Fibroblast of upper back skin (primary cell): ENCODE measurements at places on chromosomes 13 and 19.
A peak's percentile ranks its signal among the peaks of the same experiment; 100 is the strongest.

GRCh38 chr19:23436944-23437343 lies 41.7 kb upstream of the ZNF91 start:
- no peak for DNase-seq

- no peak for DNase-seq
These were observed 97.0 kb upstream of the ANKRD10 start for GRCh38 chr13:111011899-111012298.

GRCh38 chr19:50570997-50571396 lies 2.8 kb upstream of the LRRC4B start:
- no peak for DNase-seq

GRCh38 chr19:2186071-2186846 lies 22.5 kb downstream of the DOT1L start:
- peak; percentile 99 for DNase-seq

- peak; percentile 50 for DNase-seq
These were observed 55.4 kb downstream of the INTS6 start for GRCh38 chr13:51397262-51397941.

DNA sequence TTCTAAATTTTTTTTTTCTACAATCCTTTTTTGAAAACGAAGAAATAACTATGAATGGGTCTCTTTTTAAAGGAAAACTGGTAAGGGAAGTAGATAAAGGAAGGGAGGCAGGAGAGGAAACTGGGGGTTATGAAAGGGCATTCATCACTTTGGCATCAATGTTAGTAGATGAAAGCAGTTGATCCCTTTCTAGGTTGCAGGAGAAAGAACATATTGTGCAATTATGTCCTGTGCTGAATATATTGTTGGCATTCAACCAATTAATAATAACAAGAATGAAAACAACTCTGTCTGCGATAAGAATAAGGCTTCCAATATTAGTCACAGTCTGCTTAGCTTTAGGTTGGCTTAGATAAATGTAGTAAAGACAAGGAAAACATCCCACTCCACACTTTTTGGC lies 796.8 kb upstream of the KLHL1 start:
- no peak for DNase-seq

GRCh38 chr13:26517936-26518335 lies 39.5 kb upstream of the WASF3 start:
- DNase-seq = no peak

- no peak for DNase-seq
These were observed 88.0 kb downstream of the RGCC start for GRCh38 chr13:41545432-41545707.

GRCh38 chr19:9531933-9532332 lies 6.5 kb downstream of the ZNF426 start:
- DNase-seq = no peak

DNA sequence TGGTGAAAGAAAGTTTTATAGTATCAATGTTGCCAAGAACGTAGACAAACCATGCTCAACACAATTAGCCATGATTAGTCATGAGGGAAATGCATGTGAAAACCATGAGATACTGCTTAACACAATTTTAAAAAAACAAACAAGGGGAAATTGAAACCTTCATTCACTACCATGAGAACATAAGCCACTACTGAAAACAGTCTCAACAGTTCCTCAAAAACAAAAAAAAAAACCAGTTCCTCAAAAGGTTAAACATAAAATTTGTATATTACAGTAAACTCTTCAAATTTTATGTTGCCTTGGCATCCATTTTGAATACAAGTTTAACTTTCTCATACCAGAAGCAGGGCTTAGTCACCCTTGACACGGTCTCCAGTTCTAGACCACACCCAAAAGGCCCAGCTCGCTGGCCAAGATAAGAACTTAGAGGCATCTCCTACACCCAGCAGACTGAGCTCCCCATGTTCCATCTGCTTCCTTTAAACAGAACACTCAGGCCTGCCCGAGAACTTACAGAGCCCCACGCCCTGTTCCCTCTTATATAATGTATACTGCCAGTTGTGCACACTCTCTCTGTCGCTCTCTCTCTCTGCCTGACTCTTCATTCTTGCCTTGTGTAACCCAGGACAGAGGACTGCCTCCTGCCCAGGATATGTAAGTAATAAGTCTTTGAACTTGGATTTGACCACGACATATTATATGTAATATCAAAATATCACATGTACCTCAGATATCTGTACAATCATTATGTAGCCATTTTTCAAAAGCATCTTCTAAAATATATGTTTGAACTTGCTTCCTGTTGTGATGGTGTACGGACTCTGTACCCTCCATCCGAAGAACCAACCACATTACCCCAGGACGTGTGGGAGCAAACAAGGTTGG lies 67.4 kb downstream of the STK24 start:
- peak; percentile 75 for DNase-seq

- DNase-seq = no peak
These were observed 13.4 kb upstream of the FNDC3A start for GRCh38 chr13:48962281-48962680.

DNA sequence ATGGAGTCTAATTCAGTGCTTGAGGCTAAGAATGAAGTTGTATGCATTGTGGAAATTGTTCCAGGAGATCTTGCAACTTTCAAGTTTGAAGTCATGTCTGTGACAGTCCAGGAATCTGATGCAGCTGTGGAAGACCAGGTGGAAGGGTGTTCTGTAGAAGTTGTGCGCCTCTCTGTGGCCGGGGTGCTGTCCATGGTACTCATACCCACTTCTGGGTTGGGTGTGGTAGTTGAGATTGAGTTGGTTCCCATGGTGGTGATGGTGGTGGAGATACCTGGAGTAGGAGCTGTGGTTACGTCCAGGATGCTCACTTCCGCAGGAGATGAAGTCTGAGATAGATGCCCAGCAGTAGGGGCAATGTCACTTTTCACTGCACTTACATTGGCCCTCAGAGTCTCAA lies 44.3 kb downstream of the MUC16 start:
- no peak for DNase-seq

GRCh38 chr19:54201172-54201701 lies 579 bp downstream of the RPS9 start:
- DNase-seq = no peak

DNA sequence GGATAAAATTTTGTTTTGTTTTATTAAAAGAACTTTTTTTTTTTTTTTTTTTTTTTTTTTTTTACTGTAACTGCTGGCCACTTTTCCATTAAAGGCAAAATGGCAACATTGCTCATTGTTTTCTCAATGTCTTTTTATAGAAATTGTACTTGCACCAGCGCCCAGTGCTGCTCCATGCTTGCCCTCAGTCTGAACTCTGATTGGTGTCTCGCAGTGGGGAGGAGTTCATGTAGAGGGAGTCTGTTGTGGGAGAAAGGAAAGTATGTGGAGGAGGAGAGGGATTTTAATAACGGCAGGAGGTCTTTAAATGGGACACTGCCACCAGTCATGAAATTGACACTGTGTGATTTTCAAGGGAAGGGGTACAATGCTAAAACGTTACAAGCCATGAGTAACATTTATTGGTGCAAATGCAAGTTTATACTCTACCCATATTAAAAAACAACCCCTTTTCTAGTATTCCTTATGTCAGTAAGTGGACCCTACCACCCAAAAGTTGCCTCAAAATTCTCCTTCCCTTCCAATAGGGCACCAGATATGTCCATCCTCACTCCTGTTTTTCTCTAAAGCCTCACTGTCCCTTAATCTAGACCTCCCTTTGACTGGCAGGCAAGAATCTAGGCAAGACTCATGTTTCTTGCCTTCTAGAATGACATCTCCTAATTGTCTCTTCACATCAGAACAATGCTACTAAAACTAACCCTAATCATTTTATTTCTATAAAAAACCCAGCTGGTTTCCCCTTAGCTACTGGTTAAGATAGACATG lies 3.2 kb downstream of the RASL11A start:
- peak; percentile 23 for DNase-seq

DNA sequence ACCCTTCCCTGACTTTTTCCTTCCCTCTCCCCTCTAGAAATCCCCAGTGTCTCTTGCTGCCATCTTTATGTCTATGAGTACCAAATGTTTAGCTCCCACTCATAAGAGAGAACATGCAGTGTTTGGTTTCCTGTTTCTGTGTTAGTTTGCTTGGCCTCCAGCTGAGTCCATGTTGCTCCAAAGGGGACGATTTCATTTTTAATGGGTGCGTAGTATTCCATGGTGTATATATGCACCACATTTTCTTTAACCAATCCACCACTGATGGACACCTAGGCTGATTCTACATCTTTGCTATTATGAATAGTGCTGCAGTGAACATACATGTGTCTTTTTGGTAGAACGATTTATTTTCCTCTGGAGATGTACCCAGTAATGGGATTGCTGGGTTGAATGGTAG lies 123.8 kb downstream of the UGGT2 start:
- no peak for DNase-seq

DNA sequence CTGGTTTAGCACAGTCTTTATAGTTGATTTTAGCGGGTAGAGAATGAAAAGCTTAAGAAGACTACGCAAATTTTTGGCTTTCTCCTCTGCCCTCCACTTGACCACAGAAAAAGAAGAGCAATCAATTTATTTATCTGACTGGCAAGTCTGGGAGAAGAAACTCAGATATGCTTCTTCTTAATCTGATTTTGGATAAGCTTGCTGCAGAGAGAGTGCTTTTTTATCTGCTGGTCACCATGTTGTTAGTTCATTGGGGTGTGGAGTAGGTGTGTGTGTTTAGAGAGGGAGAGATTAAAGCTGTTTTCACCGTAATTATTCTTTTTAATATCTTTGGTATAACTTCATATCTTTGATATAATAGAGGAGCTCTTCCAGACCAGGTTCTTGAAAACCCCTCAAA lies 471.4 kb upstream of the SLC10A2 start:
- no peak for DNase-seq

DNA sequence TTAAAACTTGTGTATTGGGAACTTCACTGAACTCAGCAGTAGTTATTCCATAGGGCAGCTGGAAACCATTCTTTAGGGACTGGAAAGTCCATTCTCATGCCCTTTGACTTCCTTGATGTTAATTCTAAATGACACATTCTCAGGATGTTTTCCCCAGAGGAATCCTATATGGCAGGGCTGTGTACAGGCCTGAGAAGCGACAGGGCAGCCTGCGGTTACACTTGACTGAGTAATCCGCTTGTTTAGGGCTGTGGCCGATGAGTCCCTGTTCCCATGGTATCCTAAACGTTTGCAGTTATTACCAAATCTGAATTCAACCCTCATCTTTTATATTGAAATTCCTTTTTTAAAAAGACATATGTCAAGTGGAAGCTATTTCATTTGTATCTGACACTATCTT lies 83.5 kb downstream of the COL4A2 start:
- DNase-seq = peak; percentile 90

- no peak for DNase-seq
These were observed 6.2 kb downstream of the PPP1R15A start for GRCh38 chr19:48878196-48879024.

DNA sequence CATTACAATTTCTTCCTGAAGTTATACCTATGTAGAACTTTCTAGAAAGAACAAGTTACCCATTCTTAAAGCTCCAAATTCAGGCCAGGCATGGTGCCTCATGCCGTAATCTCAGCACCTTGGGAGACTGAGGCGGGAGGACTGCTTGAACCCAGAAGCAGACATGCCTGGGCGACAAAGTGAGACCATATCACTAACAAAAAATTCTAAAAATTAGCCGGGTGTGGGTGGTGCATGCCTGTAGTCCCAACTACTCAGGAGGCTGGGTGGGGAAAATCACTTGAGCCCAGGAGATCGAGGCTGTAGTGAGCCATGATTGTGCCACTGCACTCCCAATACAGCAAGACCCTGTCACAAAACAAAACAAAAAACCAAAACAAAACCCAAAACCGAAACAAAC lies 23.0 kb downstream of the KCNRG start:
- DNase-seq = no peak
